ENCODE measurements at places on chromosomes 7 and 10.

DNA sequence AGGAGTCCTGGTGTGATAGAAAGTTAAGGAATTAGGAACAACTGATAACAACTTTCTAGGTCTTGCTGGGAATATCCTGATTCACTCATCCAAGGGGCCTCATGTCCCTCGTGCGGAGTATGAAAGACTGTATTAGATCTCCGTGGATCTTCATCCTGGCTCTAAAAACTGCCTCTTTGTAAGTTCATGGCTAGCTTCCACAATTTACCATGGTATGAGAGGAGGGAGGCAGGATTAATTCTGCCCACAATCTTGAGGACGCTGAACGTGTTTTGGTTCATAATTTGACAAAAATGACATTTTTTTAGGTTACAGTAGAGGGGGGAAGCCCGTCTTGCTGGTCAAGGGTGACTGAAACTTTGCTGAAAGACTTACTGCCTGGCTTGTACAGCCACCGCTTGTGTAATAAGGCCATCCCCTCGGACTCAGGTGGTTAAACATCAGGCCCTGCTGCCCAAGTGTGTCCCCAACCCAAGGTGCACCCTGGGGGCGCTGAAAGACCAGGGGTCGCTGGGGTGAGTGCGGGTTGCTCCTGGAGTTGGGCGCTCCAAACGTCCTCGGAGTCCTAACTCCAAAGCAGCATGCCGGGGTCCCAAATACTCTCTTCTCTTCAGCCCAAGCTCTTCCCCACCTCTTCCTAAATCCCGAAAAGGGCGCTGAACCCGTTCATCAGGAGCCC lies 733 bp downstream of the HIBADH start:
- DNase-seq, result no peak

DNA sequence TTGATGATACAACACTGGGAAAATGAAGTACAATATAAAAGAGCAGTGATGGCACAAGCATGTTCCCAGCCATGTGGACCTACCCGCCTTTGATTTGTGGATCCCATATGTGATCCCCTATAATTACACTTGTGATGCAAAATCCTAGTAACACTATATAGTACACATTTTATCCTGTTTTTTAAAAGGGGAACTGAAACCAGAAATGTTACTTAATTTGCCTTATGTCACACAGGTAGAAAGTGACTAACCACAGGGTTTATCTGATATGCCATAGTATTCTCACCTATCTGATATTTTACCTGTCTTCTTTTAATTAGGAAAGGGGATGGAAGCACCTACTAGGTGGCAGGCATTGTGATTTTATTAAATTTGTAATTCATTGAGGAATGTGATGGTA lies 35.0 kb downstream of the ARMC3 start:
- no peak for DNase-seq

GRCh38 chr7:44771358-44771757 lies 22.7 kb downstream of the ZMIZ2 start:
- DNase-seq, result no peak

- no peak for DNase-seq
Observed at GRCh38 chr7:65304175-65304574, 69.5 kb upstream of the ZNF92 start.

- no peak for DNase-seq
Observed at GRCh38 chr7:12942609-12943008, 255.2 kb downstream of the ARL4A start.
